T47D (cell line): ENCODE measurements at places on chromosomes 5 and 9.

- no peak for DNase-seq
Observed at GRCh38 chr9:135907006-135907430, 328 bp downstream of the CAMSAP1 start.

DNA sequence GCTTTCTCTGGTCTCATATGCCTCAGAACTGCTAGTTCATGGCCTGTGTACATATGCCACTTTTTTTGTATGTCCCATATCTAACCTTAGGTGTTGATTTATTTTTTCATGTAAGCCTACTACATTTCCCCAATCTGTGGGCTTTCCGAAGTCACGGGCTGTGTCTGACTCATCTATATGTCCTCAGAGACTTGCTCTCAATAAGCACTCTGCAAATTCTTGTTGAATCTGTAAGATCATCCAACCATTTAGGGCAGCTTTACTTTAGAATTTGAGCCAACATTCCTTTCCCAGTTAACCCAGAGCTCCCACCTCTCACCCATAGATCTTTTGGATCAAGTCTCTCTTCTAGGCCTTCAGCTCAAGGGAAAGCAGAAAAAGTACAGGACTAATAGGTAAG is 263.4 kb downstream of the SEC61B start:
- DNase-seq: no peak

DNA sequence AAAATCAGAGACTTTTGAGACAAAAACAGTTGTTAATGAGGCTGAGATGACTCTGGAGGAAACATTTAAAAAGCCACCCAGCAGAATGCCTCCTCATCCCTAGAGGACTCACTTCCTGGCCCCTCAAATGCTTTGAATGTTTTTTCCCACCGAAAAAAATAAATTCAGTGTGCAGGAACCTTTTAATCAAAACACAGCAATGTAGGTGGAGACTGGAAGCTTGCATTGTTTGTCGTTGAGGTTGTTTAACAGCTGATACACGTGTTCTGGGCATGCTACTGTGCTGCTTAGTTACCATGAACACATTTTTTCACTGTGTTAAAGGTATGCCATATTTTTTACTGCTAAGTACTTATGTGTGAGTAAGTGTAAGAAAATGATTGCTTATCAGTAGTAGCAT is 65.7 kb upstream of the ADCY2 start:
- DNase-seq: no peak

- peak; percentile 31 for DNase-seq
Observed at GRCh38 chr5:36450229-36451014, 148.7 kb upstream of the RANBP3L start.

GRCh38 chr5:1325870-1326531 is 18.9 kb downstream of the CLPTM1L start:
- peak; percentile 97 for DNase-seq

GRCh38 chr9:1969160-1969559 is 46.0 kb upstream of the SMARCA2 start:
- no peak for DNase-seq

- DNase-seq: no peak
Observed at GRCh38 chr9:93317495-93318094, 133.7 kb downstream of the WNK2 start.

DNA sequence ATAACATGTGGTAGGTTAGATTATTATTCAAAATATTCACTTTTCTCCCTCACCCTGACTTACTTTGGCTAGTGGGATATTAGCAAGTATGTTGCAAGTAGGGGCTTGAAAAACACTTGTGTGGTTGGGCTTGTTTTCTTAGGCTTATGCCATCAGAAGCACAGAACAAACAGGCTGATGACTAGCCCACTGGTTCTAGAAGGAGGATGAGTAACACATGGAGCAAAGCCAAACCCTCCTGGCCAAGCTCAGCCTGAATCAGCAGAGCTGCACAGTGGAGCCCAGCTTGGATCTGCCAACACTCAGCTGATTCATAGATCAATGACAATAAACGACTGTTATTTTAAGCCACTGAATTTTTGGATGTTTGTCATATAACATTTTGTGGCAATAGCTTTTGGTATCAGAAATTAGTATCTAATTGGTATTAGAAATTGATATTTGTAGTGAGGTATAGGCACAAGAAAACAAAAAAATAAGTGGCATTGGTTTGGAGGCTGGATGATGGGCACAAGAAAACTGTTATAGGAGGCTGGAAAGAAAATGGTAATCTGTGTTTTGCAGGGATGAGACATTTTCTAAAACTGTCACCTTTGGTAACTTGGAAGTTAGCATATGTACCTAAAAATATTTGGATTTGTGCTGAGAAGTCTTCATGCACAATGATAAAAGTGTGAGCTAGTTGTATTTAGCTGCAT is 46.1 kb upstream of the ZBED3 start:
- DNase-seq: peak; percentile 18

GRCh38 chr9:91374939-91375338 is 13.2 kb upstream of the AUH start:
- no peak for DNase-seq

DNA sequence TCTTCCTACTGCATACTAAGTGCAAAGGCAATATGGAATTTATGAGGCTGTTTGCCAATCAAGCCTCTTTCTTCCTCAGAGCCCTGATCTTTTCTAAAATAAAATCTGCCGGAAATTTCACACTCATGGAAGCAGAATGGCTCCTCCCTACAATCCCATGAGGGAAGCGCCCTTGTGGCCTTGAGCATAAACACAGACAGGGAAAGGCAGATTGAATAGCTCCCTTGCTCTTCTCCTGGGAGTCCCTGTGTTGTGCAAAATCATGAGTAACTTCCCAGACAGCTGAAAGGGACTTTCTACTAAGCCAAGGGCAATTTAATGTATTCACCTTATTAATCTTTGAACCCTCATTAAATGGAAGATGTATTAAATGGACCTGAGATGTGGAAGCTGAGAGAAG is 226.1 kb upstream of the PIK3R1 start:
- no peak for DNase-seq

- DNase-seq: peak; percentile 44
Observed at GRCh38 chr9:125633116-125633745, 73.8 kb downstream of the MAPKAP1 start.

GRCh38 chr5:19904766-19905165 is 83.2 kb downstream of the CDH18 start:
- DNase-seq: no peak

GRCh38 chr5:53820802-53821171 is 260.3 kb downstream of the NDUFS4 start:
- no peak for DNase-seq

DNA sequence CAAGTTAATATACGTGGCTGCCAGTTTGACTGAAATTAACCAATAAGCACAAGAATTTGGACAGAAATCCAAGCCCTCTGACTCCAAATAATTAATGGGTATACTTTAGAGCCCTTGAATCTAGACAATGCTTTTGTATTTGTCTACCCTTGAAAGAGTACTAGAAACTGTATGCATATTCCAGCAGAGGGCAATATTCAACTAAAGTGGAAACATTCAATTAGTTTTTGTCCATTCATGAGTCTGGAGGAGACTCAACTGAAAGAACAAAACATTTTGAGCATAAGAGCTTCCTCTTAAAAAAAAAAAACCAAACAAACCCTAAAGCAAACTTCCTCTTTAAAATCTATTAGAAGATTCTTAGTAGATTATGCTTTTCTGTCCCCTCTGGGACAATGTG is 157.8 kb downstream of the ARHGEF28 start:
- DNase-seq: no peak

GRCh38 chr9:18969128-18969527 is 63.9 kb downstream of the SAXO1 start:
- DNase-seq: peak; percentile 41

DNA sequence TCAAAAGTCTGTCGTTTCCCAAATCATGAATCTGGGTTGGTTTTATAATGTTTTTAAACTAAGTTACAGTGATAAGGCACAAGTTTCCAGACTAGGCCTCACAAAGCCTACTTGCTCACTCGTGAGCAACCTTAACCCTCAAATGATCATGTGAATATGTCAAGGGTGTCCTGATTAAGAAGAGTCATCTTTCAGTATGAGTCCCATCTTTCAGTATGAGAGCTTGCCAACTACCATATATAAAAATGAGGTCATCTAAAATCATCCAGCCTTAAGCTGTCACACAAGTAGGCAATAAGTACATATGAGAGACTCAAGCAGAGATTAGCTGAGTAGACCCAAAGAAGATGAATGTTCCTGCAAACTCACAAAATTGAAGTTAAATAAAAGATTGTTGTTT is 668.4 kb upstream of the FAM174A start:
- DNase-seq: no peak
